Cardiac septum (tissue), 1 donor: ENCODE measurements at places on chromosomes 6 and 20. TPM values are rescaled to one million over a fixed set of nuclear protein-coding genes. Genes with fewer than 3 reads are reported as not detected.

DNA sequence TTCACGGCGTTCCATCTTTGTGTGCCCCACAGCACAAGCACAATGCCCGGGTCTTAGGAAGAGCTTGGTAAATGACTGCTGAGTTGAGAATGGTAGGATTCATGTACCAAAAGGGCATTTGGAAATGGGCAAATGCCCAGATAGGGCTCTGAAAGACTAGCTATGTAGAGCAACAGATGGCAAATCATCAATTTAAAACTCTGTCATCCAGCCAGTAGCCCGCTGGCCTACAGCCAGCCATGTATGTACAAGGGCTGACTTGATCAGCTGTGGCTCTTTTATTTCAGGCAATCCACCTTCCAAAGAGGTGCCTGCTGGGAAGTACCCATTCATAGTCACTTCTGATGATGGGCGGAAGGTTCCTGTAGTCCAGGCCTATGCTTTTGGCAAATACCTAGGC lies 35.1 kb downstream of the NT5E start:
- no peak for DNase-seq

DNA sequence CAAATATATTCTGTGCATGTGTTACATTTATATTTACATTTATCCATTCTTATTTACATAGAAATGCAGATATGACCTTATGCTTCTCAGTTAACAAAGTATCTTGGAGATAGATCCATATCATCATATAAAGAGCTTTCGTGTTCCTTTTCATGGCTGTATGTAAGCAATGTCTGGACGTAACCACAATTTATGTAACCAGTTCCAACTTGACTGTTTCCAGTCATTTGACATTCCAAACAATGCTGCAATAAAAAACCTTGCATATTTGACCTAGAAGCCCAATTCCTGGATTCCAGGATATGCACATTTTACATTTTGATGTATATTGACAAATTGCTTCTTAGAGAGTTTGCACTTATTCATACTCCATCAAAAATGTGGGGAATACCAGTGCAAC lies 113.7 kb upstream of the F13A1 start:
- no peak for DNase-seq

GRCh38 chr6:114569669-114570068 lies 226.8 kb upstream of the HS3ST5 start:
- no peak for DNase-seq

DNA sequence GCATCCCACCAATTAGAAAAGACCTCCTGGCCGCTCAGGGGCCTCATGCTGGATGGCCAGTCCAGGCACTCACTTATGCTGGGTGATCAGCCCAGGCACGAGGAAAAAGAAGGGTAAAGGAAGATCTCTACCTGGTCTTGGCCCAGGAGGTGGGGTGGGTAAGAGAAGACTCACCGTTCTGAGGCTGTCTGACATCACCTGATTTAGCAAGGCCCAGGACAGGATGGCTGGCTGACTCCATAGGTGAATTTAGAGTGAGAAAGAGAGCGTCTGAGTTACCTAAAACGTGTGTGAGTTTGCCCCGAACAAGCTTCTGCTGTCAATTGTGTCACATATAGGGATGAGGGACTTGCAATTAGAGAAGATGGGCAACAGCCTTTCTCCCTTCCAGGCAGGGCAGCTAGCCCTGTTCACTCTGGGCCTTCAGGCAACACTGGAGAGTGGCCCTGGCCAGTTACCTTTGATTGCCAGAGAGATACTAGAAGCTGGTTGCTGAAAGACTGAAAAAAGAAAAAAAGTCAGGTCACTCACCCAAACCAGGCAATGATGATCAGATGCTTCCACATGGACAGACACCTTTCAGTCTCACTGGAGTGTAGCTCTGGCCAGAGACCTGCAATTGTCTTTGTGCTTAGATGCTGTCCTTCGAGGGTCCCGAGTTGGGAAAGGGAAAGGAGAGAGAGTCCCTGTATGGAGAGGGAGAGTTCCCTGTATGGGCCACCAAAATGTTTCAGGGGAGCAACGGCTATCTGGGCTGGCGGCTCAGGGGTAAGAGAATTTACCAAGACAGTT lies 35.7 kb upstream of the IER3 start:
- DNase-seq: no peak

DNA sequence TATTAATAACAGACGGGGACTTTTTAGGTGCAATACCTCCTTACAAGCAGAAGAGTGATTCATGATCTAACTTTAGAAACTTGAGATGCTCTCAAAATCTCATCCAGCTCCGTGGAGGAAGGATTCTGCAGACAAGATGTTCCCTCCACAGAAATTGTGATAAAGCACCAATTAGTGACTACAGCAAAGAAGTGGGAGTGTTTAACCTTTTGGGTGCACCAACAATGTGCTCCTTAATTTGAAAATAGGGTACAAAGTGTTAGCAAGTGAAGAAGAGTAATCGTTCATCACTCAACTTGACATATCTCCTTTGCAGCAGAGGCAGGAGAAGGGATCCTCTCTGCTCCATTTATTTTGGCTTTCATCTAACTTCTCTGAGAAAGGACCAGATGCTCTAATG lies 22.8 kb upstream of the SCP2D1 start:
- DNase-seq: no peak

DNA sequence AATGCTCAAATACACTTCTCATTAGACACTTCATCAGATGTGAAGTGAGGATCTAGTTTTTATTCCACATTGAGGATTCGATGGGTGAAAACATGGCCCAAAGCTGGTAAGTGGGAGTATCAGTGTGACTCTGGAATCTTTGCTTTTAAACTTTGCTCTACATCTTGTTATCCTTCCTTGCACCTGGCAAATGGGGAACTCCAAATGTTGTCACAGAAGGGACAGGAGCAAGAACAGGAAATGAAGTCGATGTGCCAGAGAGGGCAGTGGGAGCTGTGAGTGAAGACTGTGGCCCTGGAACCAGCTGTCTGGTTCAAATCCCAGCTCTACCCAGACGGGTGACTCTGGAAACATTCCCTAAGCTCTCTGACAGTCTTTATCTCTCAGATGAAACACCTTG lies 86.7 kb upstream of the AGPAT4 start:
- no peak for DNase-seq

DNA sequence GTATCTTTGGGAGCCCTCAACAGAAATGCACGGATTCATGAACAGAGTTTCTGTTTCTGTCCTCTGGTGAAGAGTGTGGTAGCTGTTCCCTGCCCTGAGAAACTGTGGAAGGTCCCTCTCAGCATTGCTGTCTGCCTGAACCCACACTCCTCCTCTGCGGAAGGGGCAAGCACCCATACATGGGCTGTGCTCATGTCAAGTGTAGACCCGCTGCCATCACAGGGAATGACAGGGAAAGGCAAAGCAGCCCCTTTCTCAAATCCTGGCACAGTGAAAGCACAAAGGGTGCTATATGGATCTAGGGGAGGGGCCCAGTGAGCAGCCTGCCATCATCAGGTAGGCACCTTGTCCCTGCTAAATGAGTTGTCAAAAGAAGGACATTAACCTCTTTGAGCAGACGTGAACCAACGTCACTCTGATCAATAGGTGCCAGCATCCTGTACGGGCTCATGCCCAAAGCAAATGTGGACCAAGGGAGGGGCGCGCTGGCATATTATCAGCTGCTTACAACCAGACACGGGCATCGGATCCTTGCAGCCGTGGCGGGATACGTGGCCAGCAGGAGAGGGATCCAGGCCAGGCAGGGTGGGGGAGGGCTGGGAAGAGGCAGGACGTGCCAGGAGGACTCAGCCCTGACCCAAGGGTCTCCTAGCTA lies 231.2 kb upstream of the PMEPA1 start:
- no peak for DNase-seq

DNA sequence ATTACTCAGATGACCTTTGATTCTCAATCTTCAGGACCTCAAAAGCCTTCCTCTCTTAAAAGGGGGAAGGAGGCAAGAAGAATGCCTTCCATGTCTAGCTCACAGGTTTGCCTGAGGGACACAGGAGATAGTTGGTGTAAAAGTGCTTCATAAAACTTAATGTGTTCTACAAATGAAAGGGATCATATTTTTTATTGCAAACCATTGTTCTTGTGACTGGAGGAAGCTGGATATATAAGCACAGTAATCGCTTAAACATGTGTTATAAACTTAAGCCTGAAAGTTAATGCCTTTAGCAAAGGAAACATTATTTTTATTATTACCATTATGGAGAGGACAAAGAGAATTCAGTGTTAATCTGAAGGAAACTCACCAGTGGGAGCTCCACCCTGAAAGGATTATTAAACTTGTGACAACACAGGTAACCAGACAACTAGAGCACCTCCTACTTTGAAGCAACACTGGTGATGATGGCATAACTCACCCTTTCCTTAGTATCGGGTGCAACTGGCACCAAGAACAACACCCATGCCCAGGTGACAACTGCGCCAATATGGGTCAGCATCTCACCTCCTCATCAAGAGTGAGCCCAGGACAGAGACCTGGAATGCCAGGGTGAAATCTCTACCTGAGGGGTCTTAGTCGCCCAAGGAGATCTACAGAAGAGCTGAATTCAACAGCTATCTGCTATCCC lies 288.7 kb upstream of the PRDM1 start:
- DNase-seq: no peak

DNA sequence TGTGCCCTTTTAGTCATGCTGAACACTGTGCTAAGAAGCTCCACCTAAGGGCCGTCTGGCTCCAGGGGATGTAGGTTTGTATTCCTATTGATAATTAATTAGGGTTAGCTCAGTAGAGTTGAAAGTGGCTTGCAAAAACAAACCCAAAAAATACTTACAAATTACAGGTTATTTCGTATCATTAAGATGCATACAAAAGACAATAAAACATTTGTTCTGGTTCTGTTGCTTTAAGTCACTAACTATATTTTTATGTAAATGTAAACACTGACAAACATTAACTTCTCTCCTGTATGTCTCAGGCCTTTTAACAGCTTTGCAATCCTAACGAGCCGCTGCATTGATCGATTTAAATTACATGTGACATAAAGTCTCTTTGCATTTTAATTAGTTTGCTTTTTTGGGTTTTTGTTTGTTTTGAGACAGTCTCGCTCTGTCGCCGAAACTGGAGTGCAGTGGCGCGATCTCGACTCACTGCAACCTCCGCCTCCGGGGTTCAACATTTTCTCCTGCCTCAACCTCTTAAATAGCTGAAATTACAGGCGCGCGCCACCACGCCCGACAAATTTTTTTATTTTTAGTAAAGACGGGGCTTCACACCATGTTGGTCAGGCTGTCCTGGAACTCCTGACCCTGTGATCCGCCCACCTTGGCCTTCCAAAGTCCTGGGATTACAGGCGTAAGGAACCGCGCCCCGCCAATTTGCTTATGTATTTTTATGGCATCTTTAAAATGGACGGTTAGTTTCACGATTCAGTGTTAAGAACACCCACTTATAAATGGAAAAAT lies 110.9 kb downstream of the HFE start:
- DNase-seq: no peak

DNA sequence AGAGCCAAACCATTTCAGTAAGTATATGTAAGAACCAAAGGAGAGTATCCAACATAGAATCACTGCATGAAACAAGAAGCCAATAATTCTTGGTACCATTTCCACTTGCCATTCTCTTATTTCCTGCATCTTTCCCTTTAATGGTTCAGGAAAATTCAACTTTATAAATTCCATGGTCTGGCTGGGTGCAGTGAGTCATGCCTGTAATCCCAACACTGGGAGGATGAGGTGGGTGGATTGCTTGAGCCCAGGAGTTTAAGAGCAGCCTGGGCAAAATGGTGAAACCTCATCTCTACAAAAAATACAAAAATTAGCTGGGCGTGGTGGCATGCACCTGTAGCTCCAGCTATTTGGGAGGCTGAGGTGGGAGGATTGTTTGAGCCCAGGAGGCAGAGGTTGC lies 21.2 kb downstream of the NHLRC1 start:
- DNase-seq: no peak

FNDC11 gene
- total RNA-seq: not detected

SCUBE3 gene
- total RNA-seq: 5.2 TPM

SPEF1 gene
- not detected for total RNA-seq

CLPSL1 gene
- total RNA-seq: not detected

SMLR1 gene
- not detected for total RNA-seq

HMGCLL1 gene
- 1.2 TPM for total RNA-seq

CEP85L gene
- total RNA-seq: 6.6 TPM

GRM1 gene
- total RNA-seq: 8.5 TPM
